AG04450 (cell line): ENCODE measurements at places on chromosomes 6 and 20. TPM values are rescaled to one million over a fixed set of nuclear protein-coding genes. Genes with fewer than 3 reads are reported as not detected.

The ECT2L gene
- polyA plus RNA-seq = 0.01 TPM in 1 of 2 replicates, not detected in the other

The OOEP gene
- not detected in 2 replicates for polyA plus RNA-seq

The NKX2-4 gene
- not detected in 2 replicates for polyA plus RNA-seq

DNA sequence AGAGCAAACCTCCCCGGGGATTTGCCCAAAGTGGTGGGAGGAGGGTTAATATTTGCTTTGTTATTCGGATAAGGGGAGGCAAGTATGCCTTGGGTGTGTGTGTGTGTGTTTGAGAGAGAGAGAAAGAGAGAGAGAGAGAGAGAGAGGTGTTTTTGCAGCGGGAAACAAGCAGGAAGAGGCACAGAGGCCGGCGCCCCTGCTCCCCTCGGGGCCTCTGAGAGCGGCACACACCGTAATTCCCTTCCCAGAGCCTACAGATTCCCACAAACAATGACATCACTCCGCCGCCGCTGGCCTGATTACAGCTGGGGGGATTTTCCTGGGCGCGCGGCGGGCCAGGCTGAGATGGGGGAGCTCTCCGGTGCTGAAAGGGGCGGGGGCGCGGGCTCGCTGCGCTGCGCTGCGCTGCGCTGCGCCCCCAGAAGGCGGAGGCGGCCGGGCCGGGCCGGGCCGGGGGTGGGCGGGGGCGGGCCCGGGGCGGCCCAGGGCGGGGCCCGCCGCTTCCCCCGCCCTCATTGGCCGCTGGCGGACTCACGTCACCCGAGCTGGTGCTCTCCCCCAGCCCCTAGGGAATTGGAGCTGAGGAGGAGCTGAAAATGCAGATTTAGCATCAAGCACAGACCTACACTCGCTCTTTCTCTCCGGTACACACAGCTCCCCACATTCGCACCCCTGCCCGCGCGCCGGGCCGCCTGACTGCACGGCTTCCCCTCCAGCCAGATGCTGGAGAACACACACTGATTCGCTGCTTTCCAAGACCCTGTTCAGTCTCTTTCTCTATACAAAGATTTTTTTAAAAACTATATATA is at the start of gene PCSK2:
TSS of gene PCSK2 (plus strand) at position 631 of the 809 bp plus-strand sequence. CDS start 266 bp downstream, outside the sequence.
- DNase-seq = peak; percentile 6

DNA sequence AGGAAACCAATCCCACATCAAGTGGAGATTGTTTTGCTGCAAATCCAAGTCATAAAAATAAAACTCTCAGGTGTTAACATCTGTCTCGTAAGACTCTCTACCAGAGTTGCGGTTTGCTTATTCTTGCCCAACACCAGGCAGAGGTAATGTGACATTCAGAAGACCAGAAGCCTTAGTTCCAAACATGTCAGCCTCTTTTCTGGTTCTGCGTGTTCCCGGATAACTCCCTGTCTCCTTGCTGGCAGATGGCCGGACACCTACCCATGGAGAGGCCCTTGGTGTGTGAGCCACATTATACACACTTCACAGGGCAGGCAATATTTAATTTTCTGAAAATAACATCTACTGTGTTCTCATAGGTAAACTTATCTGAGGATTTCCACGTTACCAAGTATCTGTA is 73.4 kb downstream of the GMPR start:
- DNase-seq = no peak

GRCh38 chr6:113649880-113650609 is 207.1 kb upstream of the MARCKS start:
- no peak for DNase-seq
